ENCODE measurements at places on chromosomes 1 and 21. TPM values are rescaled to one million over a fixed set of nuclear protein-coding genes. Genes with fewer than 3 reads are reported as not detected.

- no peak for DNase-seq
These were observed 292.9 kb downstream of the LTN1 start for GRCh38 chr21:28699596-28700259.

GRCh38 chr1:22056043-22056442 is 3.5 kb downstream of the CDC42 start:
- DNase-seq = no peak

Gene PTPN7
- 0.92 TPM for total RNA-seq

- DNase-seq = no peak
These were observed 31.2 kb downstream of the FMN2 start for GRCh38 chr1:240122639-240123613.

GRCh38 chr1:32919811-32920733 is 18.9 kb upstream of the TMEM54 start:
- DNase-seq = no peak

Gene PRMT6
- 4.6 TPM for total RNA-seq

GRCh38 chr1:112508278-112509004 is at the start of gene WNT2B:
TSS of gene WNT2B (plus strand) at chr1:112508965. CDS start at chr1:112509263, 298 bp downstream.
- peak; percentile 43 for DNase-seq

DNA sequence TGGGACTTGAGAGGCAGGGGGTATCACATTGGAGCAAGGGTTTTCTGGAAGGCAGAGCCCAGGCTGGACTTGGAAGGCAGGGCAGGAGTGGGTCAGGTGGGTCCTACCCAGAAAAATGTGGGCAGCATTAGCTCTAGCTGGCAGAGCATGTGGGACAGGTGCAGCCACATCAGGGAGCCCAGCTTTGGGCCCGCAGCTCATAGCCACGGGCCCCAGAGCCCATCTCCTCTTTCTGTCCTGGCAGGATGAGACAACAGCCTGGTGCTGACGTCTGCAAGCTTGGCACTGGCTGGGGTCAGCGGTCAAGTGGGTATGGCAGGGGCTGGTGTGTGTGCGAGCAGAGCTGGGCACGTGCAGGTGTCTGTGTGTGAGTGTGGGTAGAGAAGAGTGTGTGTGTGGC is 154.7 kb downstream of the GRIK3 start:
- DNase-seq = no peak

Gene PLXNA2
- 12.1 TPM for total RNA-seq

Data from left ventricle myocardium superior (tissue), 1 donor.